ENCODE measurements at places on chromosomes 7 and 10.

DNA sequence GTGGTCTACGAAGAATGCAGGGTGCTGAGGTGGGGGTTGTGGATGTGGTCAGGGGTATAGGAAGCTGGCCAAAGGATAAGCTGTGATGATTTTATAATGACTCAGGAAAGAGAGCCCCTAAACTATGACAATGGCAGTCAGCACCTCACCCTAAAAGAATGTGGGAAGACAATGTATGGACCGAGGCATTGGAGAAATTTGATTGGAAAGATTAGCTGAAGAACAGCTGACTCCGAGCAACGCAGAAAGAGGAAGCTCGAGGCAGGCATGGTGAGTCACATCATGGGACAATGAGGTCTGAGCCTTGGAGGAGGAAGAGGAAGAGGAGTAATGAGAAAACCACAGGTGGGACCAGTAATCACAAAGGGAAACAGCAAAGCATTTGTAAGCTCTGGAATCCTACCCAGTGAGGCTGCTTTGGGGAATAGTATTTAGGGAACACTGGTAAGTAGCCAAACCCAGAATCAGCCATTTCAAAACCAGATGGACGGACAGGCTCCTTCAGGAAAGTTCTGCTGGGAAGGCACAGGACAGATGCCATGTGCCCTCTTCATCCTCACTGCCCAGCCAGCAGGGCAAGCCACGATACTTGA, 295.4 kb downstream of the PRPF18 start:
- DNase-seq: peak; percentile 88

- no peak for DNase-seq
Observed at GRCh38 chr7:28114056-28114455, 66.5 kb downstream of the JAZF1 start.

DNA sequence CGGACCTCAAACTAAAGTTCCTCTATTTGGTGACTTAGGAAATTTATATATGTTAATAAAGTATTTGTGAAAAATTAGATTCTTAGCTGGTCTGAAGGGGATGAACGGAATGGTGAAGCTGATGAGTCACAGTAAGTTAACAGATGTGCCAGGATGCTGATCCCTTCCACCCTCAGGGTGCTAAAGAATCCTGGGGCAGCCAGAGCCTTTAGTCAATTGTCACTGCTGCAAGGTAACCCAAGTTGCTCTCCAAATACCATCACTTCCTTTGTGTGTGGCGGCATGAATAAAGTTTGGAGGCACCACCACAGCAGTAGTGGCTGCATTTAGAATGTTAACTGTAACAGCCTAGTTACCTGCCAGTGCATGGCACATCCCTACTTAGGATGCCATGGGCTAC, 222.6 kb upstream of the PPP1R3A start:
- DNase-seq: no peak

- peak; percentile 66 for DNase-seq
Observed at GRCh38 chr10:32207544-32207943, 139.4 kb downstream of the EPC1 start.

DNA sequence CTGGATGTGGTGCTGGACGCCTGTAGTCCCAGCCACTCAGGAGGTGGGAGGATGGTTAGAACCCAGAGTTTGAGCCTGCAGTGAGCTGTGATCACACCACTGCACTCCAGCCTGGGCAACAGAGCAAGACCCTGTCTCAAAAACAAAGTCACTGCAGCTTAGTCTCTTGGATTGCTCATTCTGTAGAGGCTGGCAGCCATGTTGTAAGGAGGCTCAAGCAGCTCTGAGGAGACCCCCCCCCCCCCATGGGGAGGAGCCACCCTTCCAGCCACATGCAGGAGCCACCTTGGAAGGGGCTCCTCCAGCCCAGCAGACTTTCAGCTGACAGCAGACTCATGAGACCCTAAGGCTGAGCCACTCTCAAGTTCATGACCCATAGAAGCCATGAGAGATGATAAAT, 68.4 kb downstream of the FOXL3 start:
- no peak for DNase-seq

DNA sequence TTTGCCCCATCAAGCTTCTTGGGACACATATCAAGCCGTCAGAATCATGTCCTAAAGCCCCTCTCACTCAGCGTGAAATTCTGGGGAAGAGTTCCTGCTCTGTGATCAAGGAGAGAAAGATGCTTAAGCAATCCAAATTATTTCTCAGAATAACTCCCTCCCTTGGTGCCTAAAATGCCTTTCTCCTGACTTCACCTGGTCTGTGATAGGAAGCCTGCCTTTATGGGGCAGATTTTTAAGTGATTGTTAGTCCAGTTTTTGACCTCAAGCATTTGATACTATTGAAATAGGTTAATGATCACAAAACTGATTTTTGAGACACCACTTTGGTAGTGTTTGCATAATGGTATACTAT, 76.4 kb upstream of the MAGI2 start:
- no peak for DNase-seq

DNA sequence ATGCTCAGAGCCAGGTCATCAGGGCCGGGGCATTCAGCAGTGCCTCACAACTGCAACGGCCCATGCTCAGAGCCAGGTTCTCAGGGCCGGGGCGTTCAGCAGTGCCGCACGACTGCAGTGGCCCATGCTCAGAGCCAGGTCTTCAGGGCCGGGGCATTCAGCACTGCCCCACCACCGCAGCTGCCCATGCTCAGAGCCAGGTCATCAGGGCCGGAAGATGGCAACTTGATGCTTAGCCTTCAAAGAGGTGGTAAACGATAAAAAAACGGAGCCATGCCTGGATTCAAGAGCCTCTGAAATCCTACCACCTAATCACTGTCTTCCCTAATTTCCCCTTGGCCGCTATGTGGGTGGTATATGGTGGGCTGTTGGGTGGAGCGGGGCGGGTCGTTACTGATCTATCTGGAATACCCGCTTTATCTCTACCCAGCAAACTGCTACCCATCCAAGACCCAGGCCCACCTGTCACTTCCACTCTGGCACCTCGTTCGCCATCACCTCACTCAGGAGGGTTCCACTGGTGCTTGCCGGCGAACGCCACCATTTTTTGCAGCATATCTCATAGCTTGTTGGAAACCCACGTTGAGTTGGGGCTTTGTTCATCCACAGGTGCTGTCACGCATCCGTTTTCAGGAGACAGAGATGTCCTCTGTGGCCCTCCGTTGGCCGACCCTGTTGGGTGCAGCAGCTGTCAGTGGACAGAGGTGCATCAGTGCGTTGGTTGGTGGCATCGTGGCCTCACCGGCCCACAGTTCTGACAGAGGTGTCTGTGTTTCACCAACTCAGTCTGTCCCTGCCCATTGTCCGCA, 221.1 kb downstream of the EBF3 start:
- no peak for DNase-seq

DNA sequence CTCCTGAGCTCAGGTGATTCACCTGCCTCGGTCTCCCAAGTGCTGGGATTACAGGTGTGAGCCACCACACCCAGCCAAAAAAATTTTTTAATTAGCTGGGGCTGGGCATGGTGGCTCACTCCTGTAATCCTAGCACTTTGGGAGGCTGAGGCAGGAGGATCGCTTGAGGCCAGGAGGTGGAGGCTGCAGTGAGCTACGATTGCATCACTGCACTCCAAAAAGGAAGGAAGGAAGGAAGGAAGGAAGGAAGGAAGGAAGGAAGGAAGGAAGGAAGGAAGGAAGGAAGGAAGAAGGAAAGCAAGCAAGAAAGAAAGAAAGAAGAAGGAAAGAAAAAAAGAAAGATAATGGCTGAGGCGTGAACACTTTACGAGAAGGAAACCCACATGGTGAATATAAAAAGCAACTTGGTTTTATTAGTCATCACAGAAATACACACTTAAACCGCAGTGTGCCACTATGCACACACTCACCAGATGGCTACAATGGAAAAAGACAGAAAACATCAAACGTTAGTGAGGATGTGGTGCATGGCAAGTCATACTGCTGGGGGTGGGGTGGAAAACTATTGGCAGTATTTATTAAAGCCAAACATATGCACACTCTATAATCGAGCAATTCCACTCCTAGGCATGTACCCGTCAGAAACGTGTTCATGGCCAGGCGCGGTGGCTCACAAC, 4.4 kb upstream of the CCL26 start:
- peak; percentile 80 for DNase-seq

GRCh38 chr7:107032720-107033438, 11.6 kb upstream of the PRKAR2B start:
- DNase-seq: no peak

DNA sequence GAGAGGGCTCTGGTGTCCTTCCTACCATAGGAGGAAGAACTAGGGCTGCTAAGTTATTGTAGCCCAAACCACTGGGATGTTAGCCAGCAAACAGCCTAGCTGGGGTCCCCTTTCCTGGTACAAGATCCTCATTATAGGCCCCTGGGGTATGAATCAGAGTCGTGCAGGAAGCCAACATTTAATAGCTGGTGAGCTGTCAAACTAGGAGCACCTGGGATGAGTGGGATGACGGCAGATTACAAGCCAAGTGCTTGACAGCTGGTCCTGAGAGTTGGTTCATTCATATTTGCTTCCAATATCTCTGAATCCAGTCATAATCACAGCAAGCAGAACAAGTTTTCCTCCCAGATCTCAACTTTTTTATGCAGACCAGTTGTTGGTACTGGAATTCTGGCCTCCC, 25.1 kb upstream of the DNAJB12 start:
- no peak for DNase-seq

DNA sequence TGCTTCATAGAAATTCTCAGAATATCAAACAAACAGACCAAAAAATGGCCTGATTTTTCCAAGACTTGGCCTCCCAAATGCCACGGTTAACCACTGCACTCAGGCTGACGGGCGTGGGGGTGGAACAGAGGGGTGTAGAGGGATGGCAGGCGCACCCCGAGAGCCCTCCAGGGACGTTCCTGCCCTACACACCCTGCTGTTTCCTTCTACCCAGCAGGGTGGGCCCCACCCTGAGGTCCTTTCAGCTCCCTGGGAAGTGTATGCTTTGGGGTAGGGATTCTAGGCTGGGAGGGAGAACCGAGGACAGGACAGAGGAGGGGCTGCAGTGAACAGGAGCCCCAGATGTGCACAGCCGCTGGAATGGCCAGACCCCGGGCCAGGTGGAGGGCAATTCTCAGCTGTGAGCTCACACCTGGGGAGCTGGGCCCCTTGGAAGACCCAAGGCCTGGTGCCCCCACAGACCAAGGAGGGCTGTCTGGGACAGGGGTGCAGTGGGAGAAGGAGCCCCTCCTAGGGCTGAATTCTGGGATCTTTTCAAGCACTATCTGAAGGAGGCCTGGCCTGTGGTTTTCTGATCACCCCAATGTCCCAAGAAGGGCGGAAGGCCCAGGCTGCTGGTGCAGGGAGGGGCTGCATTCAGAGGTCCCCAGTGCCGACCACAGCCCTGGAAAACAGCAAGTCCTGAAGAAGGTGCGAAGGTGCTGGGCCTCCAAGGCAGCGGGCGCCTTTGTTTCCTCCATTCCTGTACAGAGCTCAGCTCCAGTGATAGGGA, 32.9 kb upstream of the INPP5A start:
- DNase-seq: no peak

GRCh38 chr10:119455609-119456434, 86.7 kb downstream of the RGS10 start:
- DNase-seq: no peak

GRCh38 chr7:82167558-82168314, 275.8 kb downstream of the CACNA2D1 start:
- no peak for DNase-seq

DNA sequence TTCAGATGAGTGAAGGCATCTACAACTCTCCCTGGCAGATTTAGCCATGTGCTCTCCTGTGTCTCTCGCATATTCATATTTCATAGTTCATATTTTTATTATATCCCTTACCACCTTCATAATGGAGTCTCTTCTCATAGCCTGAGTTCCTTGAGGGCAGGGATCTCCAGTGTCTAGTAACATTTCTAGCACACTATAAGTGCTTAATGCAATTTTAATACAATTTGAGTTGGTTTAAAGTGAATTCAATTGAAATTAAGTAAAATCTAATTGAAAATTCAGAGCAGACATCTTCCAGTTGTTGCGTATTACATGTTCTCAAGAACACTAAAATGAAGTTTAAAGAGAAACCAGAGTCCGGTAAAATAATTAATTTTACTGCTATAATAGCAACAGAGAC, 163.6 kb upstream of the GNAI1 start:
- DNase-seq: no peak

- peak; percentile 35 for DNase-seq
Observed at GRCh38 chr7:88357781-88358525, 51.3 kb upstream of the STEAP4 start.

GRCh38 chr10:32161586-32161985, 105.4 kb upstream of the KIF5B start:
- DNase-seq: no peak

GRCh38 chr7:123987445-123987844, 45.4 kb downstream of the TMEM229A start:
- DNase-seq: no peak

DNA sequence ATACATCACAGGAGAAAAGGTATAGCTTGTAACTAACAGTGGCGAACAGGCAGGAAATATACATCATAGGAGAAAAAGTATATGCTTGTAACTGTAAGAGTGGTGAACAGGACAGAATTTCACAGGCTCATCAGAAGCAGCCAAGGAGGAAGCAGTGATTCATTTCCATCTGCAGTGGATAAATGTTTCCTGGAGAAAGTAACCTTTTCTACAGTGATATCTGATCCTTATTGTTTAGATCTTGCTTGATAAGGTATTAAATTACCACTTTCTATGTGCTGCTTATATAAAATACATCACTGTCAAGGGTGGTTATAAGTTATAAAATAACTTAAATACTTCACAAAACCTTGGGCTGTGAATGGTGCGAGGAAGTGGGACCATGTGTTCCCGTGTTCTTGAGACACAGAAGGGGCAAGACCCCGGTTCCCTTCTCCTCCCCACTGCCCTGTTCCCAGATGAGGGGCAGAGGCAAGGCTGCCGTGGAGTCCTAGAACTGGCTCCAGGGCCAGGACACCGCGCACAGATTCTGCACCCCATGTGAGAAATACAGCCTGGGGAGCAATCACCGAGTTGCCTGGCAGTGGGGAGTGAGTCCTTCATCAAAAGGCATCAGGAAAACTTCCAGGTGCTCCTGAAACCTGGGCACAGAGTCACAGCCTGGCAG, 135.2 kb downstream of the DIP2C start:
- DNase-seq: no peak

DNA sequence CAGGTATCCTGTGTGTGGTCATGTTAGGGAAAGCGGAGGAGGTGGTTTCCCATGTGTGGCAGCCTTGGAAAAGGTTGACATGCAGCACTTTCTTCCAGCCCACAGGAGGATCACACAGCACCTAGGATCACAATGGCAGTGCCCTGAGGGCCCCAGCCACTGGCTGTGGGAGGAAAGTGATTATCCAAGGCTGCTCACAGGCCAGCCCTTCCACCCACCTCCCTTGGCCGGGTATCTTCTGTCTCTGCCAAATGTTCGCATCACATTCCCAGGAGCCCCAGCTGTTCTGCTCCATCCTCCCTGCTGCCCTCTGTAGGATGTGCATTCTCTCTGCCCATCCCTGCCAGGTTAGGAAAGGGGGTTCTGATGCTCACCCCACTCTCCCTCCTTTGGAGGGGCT, 2.5 kb upstream of the MLXIPL start:
- no peak for DNase-seq

All from common myeloid progenitor, CD34-positive (primary cell).